ENCODE measurements at places on chromosomes 3 and 15.
A peak's percentile ranks its signal among the peaks of the same experiment; 100 is the strongest.

DNA sequence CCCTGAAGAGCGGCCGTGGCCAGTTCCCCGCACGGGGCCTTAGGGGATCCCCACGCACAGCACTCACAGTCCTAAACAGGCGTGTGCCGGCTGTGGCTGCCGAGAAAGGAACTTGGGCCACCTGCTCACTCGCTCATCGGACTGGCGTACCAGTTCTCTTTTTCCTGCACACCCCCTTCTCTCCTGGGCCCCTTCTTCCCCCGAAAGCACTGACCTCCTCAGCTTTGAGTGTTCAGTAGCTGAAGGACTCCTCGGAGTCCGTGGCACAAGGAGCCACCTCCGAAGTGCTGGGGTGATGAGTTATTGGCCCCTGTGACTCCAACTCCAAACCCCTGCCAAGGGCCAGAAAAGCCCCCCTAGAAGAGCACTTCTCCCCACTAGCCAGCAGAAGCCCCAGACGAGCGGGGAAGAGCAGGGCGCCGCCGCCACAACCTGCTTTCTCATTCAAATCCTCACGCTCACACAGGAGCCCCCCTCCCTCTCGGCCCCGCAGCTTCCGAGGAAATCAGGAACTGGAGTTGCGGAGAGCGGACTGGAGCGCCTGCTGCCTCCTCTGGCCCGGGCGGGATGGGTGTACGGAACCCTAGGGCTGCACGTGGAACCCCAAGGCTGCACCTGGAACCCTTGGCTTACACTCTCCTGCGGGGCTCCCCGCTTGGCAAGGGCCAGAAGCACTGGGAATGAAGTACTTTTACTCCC is at the start of gene PLCH1:
PLCH1 (minus strand) TSS at position 446 of the 699 bp plus-strand sequence. CDS start 40,847 bp downstream, outside the sequence.
- DNase-seq, result peak; percentile 8

DNA sequence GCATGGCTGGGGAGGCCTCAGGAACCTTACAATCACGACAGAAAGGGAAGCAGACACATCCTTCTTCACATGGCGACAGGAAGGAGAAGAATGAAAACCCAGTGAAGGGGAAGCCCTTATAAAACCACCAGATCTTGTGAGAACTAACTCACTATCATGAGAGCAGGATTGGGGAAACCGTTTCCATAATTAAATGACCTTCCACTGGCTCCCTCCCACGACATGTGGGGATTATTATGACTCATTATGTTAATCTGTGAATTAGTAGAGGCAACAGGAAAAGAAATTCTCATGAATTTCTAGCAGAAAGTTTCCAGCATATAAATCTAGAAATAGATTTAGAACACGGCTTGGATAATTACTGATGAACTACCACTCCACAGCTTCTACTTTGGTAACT is 937.3 kb downstream of the ROBO1 start:
- DNase-seq, result no peak

DNA sequence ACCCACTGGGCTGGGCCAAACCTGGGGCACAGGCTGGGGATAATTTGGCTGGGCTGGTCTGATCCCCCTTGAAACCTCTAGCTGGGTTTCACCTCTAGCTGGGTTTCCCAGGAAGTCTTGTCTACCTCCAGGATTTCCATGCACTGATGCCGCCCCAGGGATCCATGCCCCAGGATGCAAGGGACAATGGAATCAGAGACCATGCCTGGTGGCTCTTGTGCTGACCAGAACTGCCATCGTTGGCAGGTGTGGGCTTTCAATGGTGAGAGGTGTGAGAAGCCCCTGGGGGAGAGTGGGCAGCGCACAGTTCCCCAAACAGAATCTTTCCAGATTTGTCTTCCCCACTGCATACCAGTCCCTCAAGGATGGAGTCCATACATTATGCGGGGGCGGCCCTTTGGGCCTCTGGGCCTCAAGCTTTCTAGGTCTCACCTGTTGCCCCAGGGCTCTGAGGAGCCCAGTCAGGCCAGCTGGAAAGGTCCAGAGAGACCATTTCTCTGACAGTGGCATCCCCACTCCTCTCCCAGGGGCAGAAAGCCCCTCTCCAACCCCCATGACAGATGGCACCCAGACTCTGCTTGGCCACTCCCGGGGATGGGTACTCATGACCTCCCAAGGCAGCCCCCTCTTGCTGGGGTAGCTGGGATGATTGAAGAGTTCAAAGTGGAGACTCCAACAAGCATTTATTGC is 35.4 kb downstream of the EPHB3 start:
- DNase-seq, result no peak

- no peak for DNase-seq
These were observed 164.8 kb downstream of the SYNPR start for GRCh38 chr3:63442918-63443317.

GRCh38 chr15:72967811-72968530 is 84.3 kb upstream of the NEO1 start:
- no peak for DNase-seq

GRCh38 chr3:190645932-190646460 is 132.1 kb downstream of the IL1RAP start:
- no peak for DNase-seq

- no peak for DNase-seq
These were observed 9.2 kb downstream of the ZSCAN2 start for GRCh38 chr15:84609818-84610525.

- DNase-seq, result no peak
These were observed 48.8 kb upstream of the PRTG start for GRCh38 chr15:55791551-55792400.

- DNase-seq, result no peak
These were observed 2.7 kb downstream of the COPS2 start for GRCh38 chr15:49152552-49153312.

- no peak for DNase-seq
These were observed 24.8 kb downstream of the EAF1 start for GRCh38 chr3:15452156-15452555.

DNA sequence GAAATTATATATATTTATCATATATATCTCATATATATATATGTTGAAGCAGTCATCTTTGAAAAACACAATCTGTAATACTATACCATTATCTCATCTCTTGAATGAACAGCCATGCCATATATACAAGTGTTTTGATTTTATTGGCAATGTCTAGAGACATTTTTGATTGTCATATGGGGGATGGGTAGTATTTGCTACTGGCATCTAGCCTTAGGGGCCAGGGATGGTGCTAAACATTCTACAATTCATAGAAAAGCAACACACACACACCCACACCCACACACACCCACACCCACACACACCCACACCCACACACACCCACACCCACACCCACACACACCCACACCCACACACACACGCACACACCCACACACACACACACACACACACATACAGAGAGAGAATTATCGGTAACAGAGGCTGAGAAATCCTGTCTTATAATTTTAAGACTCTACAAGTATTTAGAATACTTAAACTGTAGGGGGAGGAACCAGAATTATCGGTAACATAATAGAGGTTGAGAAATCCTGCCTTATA is 11.1 kb upstream of the PIK3R4 start:
- no peak for DNase-seq

GRCh38 chr3:64954995-64955636 is 267.3 kb upstream of the ADAMTS9 start:
- no peak for DNase-seq

GRCh38 chr3:97201814-97202213 is 387.4 kb downstream of the EPHA6 start:
- DNase-seq, result no peak

DNA sequence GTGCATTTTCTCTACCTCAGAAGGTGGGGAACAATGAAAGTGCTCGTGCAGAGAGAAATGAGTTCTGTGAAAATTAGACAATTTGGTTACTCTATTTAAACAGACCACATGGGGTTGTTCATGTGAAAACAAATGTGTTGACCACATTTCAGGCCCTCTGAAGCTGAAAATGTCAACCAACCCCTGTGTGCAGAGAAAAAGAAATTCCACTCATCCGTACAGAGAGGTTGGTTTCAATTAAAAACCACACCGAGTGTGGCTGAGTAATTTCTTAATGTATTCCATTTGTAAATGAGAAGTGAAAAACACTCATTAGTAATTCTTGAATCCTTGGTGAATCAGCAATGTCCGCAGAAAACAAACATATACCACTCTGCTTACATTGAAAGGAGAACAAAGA is 46.9 kb upstream of the SLC7A14 start:
- DNase-seq, result no peak

DNA sequence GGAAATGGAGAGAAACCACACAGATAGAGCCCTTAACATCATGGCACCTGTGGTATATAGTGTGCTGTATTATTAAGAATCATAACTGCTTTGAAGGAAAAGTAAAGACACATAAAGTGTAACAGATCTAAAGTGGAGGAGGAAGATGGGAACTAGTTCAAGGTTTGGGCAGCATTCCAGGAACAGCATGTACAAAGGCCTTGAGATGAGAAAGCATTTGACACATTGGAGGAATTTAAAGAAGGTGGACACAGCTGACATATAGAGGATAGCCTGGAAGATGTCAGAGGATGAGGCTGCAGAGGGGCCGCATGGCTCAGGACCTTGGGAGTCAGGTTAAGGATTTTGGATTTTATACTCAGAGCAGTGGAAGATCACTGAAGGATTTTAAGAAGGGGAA is 39.0 kb downstream of the LRTM1 start:
- no peak for DNase-seq

DNA sequence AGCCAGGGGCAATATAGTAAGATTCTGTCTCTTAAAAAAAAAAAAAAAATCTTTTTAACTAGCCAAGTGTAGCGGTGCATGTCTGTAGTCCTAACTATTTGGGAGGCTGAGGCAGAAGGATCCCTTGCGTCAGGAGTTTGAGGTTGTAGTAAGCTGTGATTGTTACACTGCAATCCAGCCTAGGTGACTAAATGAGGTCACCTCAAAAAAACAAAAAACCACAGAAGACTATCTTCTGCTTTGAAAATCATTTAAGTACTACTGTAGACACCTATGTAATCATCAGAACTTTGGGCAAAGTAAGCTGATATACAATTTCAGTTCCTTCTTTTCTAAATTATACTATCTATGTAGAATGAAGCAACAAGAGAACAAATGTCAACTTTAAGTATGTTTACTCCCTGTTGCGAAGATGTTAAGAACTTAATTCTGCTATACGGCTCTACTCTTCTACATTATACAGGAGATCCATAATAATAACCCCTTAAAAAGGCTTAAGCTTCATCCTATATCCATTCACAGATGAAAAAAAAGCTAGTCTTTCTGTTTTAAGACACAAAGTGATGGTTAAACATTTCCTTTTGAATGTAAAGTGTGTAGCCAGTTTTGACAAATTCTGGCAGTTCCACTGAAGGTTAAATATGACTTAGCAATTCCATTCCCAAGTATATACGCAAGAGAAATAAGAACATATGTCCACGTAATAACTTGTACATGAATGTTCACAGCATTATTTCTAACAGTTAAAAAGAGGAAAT is 15.2 kb downstream of the DAZL start:
- no peak for DNase-seq

GRCh38 chr3:13723676-13724207 is 156.1 kb downstream of the WNT7A start:
- DNase-seq, result no peak

DNA sequence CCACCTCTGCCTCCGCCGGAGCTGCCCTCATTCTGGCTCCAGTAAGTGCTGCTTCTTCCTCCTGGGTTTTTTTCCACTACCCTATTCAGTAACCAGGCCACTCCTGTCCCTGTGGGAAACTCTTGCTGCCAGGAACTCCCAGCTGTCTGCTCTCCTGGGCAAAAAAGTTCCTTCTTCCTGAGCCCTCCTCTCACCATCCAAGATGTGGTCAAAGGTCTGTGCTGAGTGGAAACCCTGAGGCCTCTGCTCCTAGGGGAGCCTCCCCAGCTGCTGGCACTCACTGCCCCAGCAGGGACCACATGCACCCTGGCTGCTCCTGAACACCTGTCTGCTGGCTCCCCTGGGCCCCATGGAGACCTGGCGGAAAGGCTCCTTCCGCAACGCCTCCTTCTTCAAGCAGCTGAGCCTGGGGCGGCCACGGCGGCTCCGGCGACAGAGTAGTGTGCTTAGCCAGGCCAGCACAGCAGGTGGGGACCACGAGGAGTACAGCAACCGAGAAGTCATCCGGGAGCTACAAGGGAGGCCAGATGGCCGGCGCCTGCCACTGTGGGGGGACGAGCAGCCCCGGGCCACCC is 454 bp downstream of the C15orf62 start:
- no peak for DNase-seq

GRCh38 chr3:17469954-17470353 is 272.5 kb downstream of the TBC1D5 start:
- no peak for DNase-seq

- DNase-seq, result no peak
These were observed 114.2 kb downstream of the AGBL1 start for GRCh38 chr15:86193716-86194380.

GRCh38 chr3:87128006-87128405 is 99.1 kb upstream of the CHMP2B start:
- DNase-seq, result no peak

- no peak for DNase-seq
These were observed 362.6 kb downstream of the SHQ1 start for GRCh38 chr3:72485641-72486040.

DNA sequence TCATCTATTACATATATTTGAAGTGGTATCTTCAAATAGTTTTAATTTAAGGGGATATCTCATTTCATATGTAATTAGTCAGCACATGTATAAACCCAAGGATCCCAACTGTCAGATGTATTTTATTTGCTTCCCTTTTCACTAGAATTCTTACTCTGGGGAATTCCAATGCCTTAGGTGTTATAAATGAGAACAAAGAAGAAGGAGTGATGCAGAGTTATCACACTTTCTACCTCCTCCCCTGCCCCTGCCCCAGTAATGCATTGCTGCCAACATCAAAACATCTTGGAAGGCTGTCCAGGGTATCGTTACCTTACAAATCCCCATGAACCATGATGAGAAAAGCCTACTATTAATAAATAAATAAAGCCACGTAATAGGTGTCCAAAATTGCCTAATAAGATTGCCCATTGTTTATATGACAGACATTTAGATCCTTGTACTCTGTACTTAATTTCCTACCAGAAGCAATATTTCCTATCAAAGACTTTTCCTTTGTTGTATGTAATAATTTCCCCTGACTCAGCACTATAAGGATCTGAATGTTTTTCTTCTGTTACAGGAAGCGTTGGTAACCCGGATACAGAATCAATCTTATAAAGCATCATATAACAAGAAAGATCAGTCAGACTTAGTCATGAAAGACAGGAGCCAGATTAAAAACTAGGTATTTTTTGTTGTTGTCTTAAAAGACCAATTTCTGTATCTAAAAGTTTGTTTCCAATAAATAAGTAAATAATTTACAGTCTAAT is 38.8 kb downstream of the CBLB start:
- no peak for DNase-seq

Data from activated gamma-delta T cell (primary cell).